ENCODE measurements at places on chromosomes 11 and 22.

- DNase-seq, result peak; percentile 79
Observed at GRCh38 chr11:12281571-12282478, 95.5 kb upstream of the PARVA start.

DNA sequence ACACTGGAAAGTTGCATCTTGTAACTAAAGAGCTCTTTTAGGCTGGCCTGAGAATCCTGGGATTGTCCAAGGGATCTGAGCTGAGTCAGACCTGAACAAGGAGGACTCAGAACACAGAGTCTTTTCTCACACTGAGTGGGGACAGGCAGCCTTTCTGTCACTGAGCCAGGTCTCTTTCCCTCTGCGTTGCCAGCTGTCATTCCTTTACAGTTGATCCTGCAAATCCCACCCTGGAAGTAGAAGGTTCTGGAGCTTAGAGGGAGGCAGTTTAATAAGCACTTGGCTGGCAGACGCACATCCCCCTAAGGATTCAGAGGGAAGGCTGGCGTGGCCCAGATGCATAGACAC lies 76.3 kb upstream of the SUSD2 start:
- peak; percentile 72 for DNase-seq

DNA sequence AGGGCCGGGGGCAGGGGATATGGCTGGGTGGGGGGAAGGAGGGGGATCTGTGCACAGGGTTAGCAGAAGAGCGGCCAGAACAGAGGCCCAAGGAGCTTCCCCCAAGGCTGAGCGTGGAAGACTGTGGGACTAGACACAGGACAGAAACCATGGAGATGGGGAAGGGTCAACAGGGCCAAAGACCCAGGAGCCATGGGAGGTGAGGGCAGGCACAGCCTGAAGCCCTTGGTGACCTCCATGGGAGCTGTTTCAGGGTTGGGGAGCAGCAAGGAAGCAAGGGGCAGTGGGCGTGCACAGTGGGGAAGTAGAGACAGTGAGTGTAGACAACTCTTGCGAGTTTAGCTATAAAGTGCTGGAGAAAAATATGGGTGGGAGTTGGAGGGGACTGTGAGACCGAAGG lies 56.6 kb downstream of the WNT11 start:
- no peak for DNase-seq

DNA sequence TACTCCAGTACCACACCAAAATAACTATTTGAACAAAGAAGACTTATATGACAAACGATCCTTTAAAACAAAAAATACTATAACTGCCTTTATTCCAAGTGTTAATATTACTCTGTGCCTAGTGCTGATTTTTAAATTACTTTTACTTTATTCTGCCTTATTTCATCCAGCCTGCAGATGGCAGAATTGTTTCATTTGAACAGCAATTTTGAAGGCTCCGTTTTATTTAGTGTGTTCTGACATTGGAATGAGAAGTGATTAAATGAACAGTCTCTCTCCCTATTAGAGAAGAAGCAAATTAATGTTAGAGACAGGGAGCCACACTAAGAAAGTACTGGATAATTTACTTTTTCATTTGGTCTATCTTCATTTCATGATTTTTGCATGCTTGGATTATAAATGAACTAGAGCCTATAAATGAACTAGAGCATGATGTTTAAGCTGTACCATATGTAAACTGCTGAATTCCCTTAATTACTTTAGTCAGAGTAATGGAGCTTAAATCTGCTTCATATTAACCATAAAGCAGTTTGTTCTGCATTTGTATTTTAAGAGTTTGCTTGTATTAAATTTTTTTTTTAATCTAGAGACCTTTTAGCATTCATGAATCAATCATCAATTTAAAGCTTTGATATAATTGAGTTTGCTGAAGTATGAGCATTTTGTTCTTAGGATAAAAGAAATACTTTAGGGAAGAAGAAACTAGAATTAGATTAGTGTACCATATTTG lies 9.8 kb downstream of the PDHX start:
- DNase-seq, result peak; percentile 60

- DNase-seq, result peak; percentile 36
Observed at GRCh38 chr11:30348035-30348434, 25.1 kb downstream of the ARL14EP start.

DNA sequence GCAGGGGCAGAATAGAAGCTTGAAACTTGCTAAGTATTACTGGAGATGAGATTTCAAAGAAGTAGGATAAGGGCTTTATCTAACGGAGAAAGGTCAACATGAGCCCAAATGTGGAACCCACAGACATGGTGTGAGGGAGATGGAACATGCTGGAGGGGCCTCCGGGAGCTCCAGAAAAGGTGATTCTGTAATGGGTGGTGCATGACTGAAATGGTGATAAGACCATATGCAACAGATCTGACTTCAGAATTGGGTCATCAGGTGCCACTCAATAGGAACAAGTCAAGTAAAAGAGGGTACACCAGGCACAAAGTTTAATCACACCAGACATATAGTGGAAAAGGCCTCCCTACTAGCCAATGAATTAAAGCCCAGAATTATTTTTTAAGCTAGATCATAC lies 7.9 kb upstream of the CEP295 start:
- DNase-seq, result no peak

- peak; percentile 17 for DNase-seq
Observed at GRCh38 chr11:122264121-122264520, 148.1 kb upstream of the BLID start.

Measured in NCI-H82 (cell line).